Stimulated activated CD8-positive, alpha-beta memory T cell treated with anti-CD3 and anti-CD28 coated beads, Interleukin-15, amount 100 ng/mL, for 1 hour (primary cell): ENCODE measurements at places on chromosomes 12 and 14.

DNA sequence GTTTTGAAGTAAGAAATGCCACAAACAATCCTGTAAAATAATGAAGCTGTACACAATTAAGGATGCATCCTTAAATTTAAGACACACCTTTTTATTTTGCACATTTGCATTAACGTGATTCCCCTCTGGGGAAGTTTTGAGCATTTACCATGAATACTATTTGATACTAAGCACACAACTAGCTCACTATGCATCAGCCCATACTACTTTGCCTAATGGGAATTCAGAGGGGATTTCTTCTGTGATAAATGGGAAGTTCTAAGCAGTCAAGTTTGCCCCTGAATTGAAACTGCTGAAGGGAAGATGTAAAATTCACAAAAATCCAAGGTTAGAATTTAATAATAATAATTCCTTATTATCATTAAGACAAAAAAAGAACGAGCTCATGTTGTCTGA, 27.4 kb downstream of the SINHCAF start:
- DNase-seq: no peak

- DNase-seq: no peak
These were observed 181.7 kb downstream of the NPAS3 start for GRCh38 chr14:33120341-33120740.

DNA sequence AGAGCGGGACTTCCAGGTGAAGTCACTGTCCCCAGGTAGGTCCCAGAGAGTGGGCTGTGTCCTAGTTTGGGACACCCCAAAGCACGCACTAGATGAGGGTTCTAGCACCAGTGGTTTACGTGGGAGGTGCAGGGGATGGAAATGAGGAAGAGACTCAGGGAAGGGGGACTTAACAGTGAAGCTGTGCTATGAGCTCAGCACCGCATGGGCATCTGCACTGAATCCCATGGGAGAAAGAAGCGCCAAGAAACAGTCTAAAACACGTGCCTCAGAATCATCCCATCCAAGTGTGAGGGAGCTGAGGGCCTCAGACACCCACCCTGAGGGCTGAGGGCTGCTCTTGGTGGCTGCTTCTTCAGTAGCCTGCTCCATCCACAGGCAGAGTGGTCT, 71.5 kb upstream of the ZFP36L1 start:
- no peak for DNase-seq

DNA sequence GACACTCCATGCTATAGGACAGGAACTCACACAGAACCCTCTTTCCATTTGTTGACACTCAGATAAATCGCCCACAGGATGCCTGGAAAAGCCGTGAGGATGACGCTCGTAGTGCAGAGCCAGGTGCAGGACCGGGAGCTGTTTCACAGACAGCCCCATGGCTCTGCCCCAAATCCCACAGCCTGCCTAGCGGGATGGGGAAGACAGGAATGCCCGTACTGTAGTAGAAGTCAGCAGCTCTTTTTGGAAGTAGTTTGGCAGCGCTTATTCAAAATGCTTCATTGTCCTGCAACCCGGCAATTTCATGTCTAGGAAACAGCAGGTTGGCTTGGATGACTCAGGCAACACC, 41.6 kb downstream of the JAG2 start:
- no peak for DNase-seq

DNA sequence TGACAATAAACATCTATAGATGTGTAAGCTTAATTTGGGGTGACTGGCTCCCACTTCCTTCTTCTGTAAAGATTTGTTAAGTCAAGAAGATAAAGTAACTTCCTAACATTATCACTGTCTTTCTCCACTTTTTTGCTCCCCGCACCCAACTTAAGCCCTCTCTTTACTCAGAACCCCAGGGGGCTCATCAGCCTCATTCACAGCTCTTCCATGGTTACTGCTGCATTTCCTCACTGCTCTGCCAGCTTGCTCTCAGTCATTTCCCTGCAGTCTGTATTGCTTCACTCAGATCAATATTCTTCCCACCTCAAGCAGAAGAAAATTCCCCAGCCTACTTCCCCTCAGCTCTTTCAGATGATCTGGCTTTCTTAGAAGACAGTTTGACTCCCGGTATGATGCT, 102.0 kb downstream of the PIK3C2G start:
- DNase-seq: no peak

GRCh38 chr12:11092128-11092527, at the start of gene TAS2R43:
Gene TAS2R43, minus strand, starts transcription at chr12:11092313. Its CDS starts 84 bp downstream, at chr12:11092229.
- DNase-seq: no peak

- DNase-seq: no peak
These were observed 86.8 kb downstream of the SOX5 start for GRCh38 chr12:23862701-23863100.

GRCh38 chr12:104748790-104749189, 209.3 kb downstream of the SLC41A2 start:
- no peak for DNase-seq

- DNase-seq: no peak
These were observed 253.9 kb upstream of the MDGA2 start for GRCh38 chr14:47929334-47929733.

GRCh38 chr12:68521848-68522502, 88.7 kb upstream of the RAP1B start:
- no peak for DNase-seq

DNA sequence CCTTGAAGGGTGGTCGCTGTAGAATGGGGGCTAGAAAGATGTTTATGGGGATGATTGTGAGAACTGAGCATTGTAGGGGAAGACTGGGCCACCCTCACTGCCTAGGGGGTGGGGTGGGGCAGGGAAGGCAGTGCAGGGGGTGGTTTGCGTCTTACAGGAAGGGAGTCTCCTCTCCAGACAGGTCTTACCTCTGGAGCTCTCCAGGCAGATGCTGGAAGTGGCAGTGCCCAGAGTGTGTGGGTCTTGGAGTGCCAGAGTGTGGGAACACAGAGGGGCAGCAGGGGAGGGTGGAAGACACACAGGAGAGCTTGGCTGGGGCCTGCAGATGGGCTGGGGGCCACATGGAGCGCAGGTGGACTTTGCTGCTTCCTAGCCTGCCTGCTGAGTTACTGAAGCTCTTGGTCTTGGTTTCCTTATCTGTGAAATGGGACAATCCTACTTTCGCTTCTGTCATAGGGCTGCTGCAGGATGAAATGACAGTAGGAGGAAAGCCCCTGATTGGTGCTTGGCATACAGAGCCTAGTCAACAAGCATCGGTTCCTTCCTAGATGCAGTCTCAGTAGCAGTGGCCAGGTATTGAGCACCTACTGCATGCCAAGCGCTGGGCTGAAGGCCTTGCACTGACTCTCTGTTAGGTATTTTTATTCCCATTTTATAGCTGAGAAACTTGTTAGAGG, 118.3 kb downstream of the SLC25A47 start:
- DNase-seq: no peak

DNA sequence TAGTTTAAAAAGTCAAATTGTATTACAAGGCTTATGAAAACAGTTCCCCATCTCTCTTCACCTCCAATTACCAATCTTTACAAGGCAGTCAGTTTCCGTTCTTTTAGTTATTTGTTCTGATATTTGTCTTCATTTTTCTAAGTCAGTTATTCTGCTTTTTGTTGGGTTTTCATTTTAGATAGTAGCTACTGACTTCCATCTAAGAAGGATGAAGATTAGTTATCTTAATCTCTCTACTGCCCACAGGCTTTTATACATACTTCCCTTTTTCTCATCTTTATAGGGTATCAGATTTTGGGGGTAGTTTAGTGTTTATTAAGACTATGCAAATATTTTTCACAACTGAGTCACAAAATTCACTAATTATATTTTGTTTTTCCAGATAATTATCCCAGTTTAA, 38.4 kb downstream of the FRS2 start:
- no peak for DNase-seq

DNA sequence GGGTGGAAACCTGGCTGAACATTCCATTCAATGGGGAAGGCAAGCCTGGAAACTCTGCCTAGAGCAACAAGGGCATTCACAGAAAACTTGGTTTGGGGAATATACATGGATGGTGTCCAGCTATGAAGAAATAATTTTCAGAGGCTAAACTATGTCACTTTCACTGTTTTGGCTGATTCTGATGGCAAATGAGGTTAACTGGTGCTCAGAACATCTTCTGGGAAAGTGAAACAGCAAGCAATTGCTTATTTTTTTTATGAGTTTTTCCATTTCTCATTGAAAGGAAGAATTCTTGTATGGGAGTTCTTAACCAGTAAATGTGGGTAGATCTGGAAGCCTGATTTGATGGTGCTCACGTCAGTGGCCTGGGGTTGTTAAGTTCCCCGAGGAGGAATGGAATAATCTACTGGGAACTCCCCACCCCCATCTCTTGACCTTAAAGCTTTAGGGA, 132.8 kb upstream of the BTG1 start:
- no peak for DNase-seq

DNA sequence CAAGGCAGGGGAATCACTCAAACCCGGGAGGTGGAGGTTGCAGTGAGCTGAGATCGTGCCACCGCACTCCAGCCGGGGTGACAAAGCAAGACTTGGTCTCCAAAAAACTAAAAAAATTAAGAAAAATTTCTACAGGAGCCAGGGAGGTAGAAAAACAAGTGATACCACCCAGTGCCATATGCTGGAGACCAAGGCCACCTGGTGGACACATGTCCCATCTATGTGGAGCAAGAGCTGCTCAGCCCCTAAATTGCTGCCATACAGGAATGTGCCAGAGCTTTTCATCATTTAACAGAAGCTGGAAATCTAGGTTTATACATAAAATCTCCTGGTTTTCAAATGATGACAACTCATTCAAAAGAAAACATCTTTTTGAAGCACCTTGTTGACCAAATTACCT, 61.4 kb upstream of the ELK3 start:
- no peak for DNase-seq

- DNase-seq: no peak
These were observed 5.7 kb upstream of the SLC41A2 start for GRCh38 chr12:104963757-104964156.
